Cortex of kidney (tissue), 1 donor: ENCODE measurements at places on chromosomes 4 and X.

DNA sequence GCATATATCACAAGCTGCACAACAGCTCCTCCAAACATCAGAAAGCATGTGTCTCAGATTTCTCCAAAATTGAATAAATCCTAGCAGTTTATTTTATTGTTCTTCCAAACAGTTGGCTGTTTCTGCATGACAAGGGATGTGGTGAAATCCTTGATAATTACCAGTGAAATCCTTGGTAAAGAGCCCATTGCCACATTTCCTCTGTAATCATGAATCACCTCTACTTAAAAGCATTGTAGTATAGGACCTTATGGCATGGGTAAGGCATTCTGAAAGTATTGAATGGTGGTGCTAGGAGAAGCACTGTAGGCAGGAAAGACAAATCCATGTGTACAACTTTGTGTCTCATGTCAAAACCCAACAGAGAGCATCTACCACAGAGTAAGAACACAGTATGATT is 135.8 kb upstream of the NDST3 start:
- DNase-seq: no peak

DNA sequence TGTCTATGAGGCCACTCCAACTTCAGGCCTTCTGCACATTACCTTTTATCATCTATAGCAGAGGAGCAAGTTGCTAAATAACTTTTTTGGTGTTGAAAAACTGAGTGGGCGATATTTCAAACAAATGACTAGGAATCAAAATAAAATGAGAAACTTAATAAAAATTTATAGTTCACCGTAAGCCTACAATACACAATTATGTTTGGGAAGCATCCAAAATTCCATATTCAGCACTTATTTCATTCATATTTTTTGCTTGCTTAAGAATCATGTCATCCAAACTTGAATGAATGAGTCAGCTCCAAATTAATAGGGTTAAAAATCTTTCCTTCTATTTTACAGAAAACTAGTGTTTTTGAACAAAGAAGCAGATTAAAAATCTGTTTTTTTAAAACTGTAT is 119.1 kb downstream of the SH3RF1 start:
- no peak for DNase-seq

DNA sequence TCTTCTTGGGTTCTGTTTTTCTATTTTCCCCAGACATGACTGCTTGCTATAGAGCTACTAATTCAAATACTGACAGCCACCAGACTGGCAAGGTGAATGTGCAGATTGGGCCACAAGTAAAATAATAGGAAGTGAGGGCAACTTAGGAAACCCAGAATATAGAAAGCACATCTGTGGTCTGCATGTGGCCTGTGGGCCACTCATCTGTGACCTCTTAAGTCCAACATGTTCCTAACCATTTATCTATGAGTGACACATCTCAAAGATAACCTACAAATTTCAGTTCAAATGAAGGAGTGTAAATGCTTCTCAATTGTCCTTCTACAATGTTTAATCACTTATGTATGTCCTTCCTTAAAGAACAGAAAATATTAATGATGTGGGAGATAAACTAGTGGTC is 128.9 kb downstream of the REELD1 start:
- DNase-seq: no peak

- DNase-seq: no peak
Observed at GRCh38 chr4:39044956-39045826, 13.0 kb upstream of the TMEM156 start.

- DNase-seq: no peak
Observed at GRCh38 chr4:118879409-118879808, 9.2 kb upstream of the SYNPO2 start.

GRCh38 chr4:177546745-177547144 is 104.5 kb upstream of the AGA start:
- DNase-seq: no peak

DNA sequence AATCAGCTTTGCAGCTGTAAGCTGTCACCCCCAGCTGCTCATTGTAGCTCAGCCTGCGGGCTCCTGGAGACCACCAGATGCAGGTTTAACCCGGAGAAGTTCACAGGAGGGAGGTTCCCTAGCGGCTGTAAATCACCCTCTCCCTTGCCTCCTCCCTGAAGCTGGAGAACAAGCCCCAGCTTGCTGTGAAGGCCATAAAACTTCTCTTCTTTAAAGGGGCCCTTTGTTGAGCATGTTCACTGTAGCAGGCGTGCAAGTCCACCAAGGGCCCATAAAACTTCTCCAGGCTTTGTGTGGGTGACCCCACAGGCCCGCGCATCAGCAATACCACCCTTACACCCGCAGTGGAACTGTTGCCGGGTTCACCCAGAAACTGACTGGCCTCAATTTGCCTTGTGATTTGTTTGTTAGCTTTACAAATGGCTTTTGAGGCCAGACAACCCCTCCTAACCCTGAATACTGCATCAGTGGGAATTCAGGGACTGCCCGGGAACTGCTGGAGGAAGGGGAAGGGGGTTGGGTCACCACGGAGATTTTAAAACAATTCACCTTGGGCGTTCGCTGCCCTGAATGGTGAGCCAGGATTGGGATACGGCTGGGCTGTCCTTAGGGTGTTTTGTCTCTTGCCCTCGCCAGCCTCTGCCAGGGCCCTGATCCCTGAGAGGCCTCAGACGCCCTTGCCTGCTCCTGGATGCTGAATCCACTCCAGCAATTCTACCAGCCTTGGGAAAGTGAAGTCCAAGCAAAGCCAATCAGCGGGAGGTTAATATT is 49.5 kb upstream of the ATP6AP2 start:
- no peak for DNase-seq

- no peak for DNase-seq
Observed at GRCh38 chrX:65712005-65712806, 44.8 kb downstream of the MSN start.

DNA sequence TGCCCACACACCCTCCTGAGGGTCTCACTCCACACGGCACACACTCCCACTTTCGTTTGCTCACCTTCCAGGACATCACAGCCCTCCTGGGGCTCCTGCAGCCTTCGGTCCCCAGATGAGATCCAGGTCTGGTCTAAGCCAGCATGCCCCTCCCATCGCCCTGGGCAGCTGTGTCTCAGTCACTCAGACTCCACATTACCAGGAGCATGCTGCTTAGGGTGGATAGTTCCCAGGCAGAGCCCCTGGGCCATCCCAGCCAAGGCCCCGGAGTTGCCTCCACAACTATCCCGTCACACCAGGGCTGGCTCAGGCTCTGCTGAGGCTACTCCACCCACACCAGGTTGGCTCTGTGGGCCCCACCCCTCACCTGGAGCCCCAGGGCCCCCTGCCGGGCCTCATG is 50.4 kb upstream of the PSAPL1 start:
- DNase-seq: no peak

GRCh38 chr4:6116696-6117285 is 83.6 kb downstream of the JAKMIP1 start:
- no peak for DNase-seq

- no peak for DNase-seq
Observed at GRCh38 chrX:30301963-30302362, 7.2 kb downstream of the NR0B1 start.

- DNase-seq: no peak
Observed at GRCh38 chrX:111114806-111115205, 18.8 kb downstream of the PAK3 start.

DNA sequence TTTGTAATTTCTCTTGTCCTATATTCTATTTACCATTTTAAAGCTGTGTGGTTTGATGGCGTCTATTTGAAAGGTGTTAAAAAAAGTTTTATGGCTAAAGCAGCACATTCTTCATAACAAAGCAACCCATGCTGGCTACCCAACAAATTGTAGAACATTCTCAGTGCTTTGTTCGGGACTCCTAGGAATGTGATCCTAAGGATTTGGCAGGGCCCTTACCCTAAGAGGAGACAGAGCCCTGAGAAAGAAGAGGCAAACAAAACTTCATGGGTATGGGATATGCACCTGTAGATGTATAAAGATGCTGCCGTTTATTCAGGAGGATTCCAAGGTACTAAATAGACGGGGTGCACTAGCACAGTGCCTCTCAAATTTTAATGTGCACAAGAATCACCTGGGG is 370.8 kb upstream of the DIPK2B start:
- DNase-seq: no peak

DNA sequence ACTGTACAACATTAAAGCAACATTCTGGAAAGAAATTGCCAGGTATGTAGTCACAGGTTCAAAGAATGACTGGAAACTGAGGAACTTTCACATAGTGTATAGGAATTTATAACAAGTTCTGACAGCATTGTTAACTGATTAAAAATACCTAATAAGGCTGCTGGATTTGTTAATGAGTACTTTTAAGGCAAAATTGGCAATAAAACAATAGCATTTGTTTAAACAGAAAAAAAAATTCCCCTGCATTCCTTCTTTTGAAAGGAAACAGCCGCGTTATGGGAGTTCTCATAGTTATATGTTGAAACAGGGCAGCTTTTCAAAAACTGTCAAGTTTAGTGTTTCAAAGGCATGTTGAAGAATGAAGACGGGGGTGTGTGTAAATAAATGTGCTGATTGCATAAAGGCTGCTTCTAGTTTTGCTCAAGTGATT is 282.5 kb upstream of the FAT1 start:
- DNase-seq: no peak

- DNase-seq: no peak
Observed at GRCh38 chr4:75745161-75745560, 20.8 kb downstream of the USO1 start.

GRCh38 chr4:99945718-99946355 is 581 bp downstream of the DNAJB14 start:
- DNase-seq: no peak

- DNase-seq: no peak
Observed at GRCh38 chr4:176377780-176378179, 58.0 kb downstream of the SPCS3 start.

DNA sequence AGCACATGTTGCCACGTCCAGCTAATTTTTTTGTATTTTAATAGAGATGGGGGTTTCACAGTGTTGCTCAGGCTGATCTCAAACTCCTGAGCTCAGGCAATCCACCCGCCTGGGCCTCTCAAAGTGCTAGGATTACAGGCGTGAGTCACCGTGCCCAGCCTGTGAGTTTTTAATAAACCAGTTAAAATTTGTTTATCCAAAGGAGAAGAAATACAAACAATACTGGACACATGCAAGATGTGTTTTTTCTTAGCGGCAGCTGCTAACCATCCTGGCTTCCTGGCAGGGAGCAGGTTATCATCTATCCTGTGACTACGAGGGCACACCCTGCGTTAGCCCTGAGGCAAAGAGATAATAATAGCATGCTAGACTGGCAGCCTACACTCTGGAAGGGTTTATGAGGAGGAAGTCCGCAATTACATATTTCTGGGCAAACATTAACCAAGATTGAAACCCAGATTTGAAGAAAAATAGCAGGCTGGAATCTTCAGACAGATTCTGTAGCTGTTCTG is 191.4 kb downstream of the SPRY1 start:
- no peak for DNase-seq

DNA sequence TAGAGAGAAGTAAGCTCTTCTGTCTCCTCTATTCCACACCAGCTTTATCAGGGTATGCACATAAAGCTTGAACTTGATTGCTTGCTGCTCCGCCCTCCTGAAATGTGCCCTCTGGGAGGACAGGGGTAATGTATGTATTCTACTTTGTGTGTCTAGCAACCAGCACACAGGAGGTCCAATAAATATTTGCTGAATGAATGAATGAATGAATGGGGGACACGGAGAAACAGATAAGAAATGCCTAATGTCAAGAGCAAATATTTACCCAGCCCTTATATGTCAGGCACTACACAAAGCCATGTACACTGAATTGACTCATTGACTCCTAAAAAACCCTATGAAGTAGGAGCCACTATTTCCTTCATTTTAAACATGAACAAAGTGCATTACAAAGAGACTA is 2.3 kb upstream of the MSL3 start:
- no peak for DNase-seq

DNA sequence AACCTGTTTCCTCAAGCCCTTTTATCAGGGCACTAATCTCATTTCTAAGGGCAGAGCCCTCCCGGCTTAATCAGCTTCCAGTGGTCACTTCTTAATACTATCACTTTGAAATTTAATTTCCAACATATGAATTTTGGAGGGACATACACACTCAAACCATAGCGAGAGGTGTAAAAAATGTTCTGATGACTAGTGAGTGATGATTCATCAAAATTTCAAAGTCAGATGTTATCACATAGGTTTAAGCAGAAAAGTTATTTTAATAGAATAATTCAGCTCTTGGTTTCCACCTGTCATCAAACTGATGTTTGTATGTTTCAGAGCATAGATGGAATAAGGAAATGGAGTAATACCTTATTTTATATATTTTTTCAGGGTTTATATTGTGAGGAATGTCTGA is 161.9 kb downstream of the TLL1 start:
- DNase-seq: no peak

DNA sequence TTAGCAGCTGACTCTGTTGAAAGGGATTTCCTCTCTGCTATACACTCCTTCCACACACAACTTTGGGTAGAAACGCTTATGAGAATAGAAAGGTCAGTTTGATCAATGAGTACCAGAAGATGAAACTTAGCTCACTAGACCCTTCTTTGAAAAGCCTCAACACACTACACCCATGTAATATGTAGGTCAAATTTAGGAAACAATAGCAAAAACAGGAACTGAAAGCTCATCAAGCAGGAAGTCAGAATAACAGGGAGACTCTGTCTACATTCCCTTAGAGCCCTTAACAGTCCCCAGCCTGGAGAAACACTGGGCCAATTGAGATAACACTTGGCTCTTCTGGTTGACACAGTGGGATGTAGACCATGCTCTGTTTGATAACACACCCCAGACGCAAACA is 30.7 kb downstream of the SRPX2 start:
- no peak for DNase-seq

DNA sequence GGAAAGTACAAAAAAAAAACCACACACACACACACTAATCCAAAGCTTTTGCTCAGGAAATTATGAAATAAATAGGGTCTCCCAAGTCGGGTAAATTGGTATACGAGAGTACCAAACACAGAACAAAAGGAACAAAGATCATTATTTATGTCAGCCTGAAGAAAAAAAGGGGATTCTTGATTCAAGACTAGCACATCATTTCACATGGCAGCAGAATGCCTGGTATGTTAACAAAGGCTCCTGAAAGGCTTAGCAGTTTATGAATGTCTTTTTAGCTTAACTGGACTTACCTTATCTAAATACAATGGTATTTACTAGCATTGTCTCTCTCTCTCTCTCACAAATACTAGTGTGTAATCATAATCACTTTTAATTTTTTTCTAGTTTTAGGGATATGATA is 11.3 kb downstream of the RAP2C start:
- no peak for DNase-seq

DNA sequence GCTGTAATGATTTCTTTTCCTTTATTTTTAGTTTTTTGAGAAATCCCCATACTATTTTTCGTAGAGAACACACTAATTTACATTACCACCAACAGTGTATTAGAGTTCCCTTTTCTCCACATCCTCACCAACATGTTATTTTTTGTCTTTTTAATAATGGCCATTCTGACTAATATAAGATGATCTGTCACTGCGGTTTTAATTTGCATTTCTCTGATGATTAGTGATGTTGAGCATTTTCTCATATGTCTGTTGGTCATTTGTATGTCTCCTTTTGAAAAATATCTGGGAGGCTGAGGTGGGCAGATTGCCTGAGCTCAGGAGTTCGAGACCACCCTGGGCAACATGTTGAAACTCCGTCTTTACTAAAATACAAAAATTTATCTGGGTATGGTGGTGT is 30.2 kb downstream of the SPINK2 start:
- DNase-seq: no peak

- no peak for DNase-seq
Observed at GRCh38 chr4:129622566-129622965, 526.6 kb downstream of the C4orf33 start.
